Lower leg skin (tissue), 4 donors: ENCODE measurements at places on chromosomes 11 and 22. TPM values are rescaled to one million over a fixed set of nuclear protein-coding genes. Genes with fewer than 3 reads are reported as not detected.

Gene IFITM2
- total RNA-seq = 37.6 TPM

Gene FAM180B
- 6.3 TPM for total RNA-seq

Gene TMPRSS6
- total RNA-seq = 2.8 TPM

Gene SHISAL1
- 0.42 TPM for total RNA-seq

Gene PAMR1
- total RNA-seq = 20.5 TPM
